ENCODE measurements at places on chromosomes 4 and X.
A peak's percentile ranks its signal among the peaks of the same experiment; 100 is the strongest.

GRCh38 chrX:17743913-17744312 is 6.6 kb downstream of the SCML1 start:
- DNase-seq: no peak

GRCh38 chr4:102610007-102610406 is 108.8 kb downstream of the NFKB1 start:
- DNase-seq: no peak

DNA sequence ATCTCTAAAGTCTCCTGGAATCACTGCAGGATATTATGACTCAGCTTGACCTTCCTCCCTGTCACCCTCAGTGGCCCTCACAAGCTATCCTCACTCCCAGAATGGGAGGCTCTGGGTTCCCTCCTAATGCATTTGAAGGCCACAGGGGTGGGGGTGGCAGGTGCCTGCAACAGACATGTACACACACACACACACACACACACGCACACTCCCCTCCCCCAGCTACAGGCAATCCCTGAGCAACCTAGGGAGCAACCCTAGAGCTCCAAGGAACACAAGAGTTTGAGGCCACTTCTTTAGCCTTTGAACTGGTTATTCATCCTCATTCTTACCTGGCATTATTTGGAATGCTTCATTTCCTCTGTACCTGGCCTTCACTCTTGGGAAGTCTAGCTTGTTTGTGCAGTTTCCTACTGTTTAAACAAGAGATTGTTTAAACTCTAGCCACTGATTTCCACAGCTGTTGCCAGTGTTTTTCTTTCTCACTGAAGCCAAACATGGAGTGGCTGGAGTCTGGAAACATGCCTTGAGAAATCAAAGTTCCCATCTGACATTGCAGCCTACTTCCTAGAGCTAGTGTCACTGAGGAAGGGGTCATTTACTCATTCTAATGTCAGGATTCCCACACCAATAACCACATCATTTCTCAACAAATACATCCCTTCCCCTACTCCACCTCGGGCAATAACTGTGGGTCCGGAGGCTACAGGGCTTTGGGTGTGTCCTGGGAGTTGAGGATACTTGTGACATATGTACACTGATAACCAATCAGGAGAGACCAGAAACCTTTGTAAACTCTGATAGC is 37.7 kb downstream of the MAOA start:
- DNase-seq: no peak

DNA sequence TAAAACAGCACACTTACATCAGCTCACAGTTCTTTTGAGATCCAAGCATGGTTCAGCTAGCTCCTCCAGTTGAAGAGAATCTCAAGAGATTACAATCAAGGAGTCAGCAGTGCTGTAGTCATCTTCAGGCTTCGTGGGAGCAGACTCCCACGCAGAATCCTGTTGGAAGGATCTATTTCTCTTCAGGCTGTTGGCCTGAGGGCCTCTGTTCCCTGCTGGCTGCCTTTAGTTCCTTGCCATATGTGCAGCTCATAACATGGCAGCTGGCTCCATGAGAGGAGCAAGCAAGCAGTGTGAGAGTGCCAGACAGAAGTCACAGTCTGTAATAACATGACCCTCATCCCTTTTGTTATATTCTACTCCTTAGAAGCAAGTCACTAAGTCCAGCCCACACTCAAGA is 168.6 kb downstream of the COX18 start:
- no peak for DNase-seq

DNA sequence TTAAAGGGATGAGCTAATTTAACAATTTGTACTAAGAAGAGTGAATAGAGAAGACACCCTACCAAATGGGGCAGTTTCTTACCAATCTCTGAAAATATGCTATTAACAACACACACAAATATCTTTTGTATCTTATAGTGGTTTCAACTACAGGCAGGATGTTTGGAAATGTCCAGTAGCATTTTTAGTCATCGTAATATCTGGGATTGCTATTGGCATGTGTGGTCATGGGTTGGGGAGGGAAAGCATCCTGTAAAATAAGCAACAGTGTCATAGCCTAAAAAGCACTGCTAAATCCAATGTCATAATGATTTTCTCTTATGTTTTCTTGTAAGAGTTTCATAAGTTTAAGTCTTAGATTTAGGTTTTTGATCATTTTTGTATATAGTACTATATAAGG is 29.3 kb upstream of the ABCG2 start:
- no peak for DNase-seq

DNA sequence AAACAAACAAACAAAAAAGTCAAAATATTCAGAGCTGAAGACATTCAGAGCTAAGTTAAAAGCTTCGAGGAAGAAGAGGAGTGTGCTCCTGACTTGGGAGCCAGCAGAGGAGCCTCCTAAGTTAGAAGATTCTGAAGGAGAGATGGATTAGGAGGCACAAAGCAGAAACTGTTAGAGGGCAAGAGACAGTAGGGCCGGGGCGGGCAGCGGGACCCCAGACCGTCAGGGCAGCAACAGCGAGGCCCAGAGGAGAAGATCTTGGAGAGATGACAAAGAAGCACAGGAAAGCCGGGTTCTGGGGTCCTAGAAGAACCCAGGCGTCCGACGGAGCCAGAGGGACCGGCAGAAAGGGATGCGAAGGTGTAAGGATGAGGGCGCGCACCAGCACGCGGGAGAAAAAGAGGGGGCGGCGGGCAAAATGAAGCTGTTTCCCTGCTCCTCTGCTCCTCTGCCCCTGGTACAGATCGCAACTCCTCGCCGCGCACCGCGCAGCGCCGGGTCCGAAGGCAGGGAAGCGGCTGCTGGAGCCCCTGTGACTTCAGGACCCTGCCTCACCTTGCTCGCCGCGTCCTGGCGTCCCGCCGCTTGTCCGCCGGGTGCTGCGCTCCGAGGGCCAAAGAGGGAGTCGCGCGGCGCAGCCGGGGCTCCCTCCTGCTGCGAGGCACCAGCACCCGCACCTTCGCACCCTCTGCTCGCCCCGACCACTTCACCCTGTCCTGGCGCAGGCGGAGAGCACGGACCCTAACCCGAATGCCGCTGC is 477 bp downstream of the KLHL13 start:
- peak; percentile 11 for DNase-seq

DNA sequence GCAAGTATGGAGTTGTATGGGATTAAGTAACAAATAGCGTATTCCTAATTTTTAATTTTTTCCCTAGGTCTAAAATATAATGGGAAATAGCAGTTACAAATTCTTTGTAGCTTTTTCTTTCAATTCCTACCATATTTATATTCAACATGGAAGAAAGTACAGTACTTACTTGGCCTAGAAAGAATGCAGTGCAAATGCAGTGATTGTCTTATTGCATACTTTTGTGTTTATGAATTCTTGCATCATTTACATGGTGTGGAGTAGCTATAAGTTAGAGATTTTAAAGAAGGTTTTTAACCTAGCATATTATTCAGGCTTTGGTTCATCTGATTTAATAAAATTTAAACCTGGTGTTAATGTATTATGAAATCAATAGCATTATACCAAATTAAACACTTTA is 263.3 kb downstream of the BMPR1B start:
- DNase-seq: no peak

DNA sequence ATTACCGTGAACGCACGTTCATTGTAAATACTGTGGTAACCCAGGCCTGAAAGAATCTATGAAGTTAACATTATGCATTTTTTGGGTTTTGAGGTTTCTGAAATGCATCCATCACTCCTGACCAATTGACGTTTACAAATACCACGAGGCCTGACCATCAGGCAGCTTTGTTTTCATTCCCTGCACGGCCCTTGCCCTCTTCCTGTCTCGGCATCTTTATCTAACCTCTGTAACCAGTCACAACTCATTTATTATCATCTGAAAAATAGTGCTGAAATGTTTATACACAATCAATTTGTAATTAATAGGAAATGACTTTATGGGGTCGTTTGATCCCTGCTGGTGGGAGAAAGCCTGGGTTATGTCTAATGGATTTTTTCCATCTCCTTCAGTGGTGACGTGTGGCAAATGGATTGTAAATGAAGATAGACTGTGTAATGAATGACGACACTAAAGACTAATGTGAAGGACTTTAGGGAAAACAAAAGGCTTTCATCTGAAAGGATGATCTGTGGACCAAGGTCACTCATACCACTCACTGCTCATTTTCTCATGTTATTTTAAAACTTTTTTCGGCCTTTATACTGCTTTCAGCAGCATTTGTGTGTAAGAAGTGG is 102.7 kb upstream of the SORBS2 start:
- no peak for DNase-seq

DNA sequence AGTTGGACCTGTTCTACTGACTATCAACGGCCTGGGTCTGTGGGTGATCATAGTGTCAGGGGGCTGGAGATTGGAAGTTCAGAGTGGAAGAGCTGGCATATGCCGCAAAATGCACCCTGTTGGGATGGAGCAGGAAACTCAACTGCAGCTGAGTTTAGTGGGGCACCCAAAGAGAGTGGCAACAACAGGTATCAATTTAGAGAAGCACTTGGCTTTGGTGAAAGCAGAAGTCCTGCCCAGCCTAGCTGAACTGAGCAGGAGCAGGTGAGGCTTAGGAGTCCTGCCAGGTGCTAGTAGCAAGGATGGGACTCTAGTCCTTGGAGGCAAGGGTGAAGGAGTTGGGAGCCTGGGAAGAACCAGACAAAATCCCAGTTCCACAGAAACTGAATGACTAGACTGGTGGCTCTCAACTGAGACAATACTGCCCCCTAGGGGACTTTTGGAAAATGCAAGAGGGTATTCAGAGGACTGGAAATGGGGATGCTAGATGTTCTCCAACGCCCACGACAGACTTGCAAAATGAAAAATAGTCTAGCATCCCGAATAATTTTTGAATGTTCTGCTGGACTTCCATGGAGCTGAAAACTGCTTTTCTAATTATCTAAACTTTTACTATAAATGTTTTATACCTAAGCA is 49.4 kb downstream of the RTL9 start:
- peak; percentile 31 for DNase-seq

- no peak for DNase-seq
Measured at GRCh38 chrX:83260288-83260687, 247.8 kb upstream of the POU3F4 start.

DNA sequence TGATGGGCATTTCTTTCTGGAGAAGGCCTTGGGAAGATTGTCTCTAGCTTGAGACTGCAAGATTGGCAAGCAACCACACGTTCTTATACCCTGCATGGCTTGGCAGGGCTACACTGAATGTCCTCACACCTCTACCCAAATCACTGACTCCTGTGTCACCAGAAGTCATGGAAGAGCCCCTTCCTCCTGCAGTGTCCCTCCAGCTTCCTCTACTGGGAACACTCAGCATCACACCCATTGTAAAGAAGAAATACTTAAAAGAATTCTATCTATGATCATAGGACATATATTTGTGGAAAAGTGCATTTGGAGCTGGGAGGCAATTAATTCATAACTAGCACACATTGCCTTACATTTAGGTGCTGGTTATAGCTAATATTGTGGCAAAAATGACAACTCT is 113.1 kb downstream of the CCSER1 start:
- DNase-seq: no peak
